ENCODE measurements at places on chromosomes 13 and 19.
A peak's percentile ranks its signal among the peaks of the same experiment; 100 is the strongest.

GRCh38 chr19:55216461-55217198 lies 7.3 kb upstream of the PTPRH start:
- peak; percentile 100 for DNase-seq

DNA sequence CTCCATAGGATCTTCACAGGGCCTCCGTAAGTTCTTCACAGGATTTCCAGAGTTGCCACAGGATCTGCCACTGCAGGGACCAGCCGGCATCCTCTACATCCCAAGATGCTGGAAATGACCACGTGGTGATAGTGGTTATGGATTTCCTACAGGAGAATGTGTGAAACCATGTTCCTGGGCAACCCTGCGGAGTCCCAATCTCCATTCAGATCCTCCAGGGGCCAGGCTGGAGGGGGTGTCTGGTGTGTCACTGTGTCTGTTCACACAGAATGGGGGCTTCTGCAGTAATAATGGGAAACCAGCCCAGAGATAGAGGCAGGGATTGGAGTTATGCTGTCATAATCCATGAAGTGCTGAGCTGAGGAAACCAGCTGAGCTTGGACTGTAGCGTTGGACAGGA lies 8.6 kb downstream of the LILRA6 start:
- no peak for DNase-seq

GRCh38 chr13:85799097-85799582 lies at the start of gene SLITRK6:
Gene SLITRK6 (minus strand): TSS chr13:85799419. CDS start chr13:85796508, 2,911 bp downstream.
- DNase-seq = peak; percentile 4

DNA sequence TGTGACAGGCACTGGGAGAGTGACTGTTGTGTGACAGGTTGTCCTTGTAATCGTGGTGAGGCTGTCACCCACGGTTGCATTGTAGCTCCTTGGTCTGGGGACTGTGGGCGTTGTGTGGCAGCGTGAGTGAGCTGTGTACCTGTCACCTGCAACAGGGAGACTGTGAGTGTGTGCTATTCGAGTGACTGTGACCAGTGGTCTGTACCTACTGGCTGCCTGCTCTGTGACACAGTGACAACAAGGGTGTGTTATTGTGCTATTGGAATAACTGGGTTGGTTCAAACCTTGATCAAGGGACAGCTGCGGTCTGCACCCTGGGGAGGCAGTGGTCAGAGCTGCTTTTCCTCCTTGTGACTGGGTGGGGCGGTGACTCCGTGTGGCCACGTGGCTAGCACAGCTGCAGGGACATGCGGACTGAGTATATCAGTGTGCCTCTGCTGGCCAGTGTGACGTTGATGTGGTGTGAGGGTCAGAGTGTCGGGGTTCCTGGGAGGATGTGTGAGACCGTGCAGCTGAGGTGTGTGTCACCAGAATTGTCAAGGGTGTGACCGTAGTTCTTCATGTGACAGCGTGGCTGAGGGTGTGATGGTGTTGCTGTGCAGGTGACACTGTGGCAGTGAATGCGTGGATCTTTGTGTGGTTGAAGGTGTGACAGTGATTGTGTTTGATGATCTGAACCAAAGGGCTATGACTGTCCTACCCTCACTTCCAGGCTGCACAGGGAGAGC lies 10.1 kb upstream of the NFIX start:
- peak; percentile 93 for DNase-seq

DNA sequence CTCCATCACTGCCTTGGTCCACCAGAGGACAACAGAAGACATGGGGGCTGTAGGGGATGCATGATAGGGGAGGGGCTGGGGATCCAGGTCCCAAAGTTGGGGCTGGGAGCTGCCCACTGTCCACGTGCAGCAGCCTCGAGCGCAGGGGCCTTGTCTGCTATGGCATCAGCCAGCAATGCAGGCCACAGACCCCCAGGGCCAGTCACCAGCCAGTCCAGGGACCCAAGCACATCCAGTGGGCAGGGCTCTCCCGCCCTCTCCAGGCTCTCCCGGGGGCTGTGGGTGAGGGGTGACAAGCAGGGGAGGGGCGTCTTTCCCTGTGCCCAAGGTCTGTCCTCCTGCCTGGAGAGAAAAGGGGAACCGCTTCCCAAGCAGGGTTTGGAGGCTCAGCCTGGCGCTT lies 32.8 kb downstream of the PEPD start:
- DNase-seq = no peak

DNA sequence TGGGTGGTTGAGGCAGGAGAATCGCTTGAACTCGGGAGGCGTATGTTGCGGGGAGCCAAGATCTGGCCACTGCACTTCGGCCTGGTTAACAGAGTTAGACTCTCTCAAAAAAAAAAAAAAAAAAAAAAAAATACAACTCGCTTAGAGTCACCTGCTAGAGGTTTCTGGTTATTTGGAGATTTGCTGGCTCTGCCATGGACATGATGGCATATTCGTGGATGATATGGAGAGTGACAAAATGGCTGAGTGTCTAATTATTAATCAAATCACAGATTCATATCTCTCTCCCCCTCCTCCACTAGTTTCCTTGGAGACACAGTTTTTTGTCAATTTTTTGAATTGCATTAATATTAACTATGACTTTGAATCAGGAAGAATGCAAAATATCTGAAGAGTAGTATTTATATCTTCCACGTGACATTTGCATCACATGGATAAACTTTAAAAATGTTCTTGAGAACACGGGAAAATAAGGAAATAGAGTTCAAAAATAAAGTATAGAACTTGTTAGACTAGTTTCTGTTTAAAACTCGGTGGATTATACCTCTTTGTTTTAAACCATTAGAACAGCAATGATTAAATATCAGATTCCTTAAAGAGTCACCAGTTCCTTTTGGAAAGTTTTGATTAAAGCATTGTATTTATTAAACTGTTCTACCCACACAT lies 47.8 kb downstream of the KLF5 start:
- no peak for DNase-seq

GRCh38 chr13:89610331-89610730 lies 1737.2 kb upstream of the MIR17HG start:
- DNase-seq = no peak

DNA sequence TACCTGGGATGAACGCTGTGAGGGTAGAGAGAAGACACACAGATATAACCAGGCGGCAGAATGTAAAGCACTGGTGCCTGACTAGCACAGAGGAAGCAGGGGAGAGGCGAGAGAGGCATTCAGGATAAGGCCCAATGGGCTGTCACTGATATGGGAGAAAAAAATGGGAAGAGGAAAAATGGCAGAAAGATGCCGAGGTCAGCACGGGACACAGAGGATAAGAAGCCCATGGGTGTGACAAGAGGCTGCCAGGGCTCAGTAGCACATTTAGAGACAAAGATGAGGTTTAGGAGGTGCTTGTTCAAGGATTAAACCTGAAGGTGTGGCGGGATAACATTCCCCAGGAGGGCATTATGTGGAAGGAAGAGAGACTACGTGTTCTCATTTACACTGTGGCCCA lies 5.6 kb downstream of the SMG9 start:
- no peak for DNase-seq

DNA sequence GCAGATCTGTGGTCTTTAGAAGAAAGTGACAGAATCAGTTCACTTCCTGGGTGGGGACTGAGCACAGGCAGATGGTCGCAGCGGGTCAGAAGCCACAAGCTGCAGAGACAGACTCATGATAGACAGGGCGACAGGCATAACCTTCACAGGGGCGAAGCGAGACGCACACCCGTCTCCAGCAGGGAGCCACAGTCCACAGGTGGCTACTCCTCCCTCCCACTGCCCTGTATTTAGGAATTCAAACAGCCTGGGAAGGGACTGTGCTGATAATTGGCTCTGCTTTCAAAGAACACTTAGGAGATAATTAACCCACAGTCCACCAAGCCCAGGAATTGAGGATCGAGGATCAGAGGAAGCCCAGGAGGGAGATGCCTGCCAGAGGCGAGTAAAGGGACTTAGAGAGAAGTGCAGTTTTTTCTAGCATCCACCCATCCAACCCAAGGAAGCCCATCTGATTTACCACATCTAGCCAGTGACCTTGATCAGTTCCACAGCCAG lies 23.2 kb downstream of the RFX2 start:
- DNase-seq = peak; percentile 69

DNA sequence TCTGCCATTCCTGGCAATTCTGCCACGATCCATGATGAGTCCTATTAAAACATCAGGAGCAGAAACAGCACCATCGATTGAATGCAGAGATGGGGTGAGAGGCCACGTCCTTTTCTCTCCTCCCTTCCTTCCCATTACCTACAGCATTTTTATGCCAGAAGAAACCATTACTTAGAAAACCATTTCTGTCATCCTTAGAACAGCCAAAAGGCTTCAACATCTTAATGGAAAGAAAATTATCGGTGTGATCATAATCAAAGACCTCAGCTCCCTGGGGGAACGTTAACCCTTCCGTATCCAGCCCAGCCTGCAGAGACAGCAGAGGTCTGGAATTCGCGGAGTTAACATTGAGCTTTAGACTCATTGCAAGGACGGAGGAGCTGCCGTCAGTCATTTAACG lies 56.0 kb upstream of the SIAH3 start:
- DNase-seq = no peak

DNA sequence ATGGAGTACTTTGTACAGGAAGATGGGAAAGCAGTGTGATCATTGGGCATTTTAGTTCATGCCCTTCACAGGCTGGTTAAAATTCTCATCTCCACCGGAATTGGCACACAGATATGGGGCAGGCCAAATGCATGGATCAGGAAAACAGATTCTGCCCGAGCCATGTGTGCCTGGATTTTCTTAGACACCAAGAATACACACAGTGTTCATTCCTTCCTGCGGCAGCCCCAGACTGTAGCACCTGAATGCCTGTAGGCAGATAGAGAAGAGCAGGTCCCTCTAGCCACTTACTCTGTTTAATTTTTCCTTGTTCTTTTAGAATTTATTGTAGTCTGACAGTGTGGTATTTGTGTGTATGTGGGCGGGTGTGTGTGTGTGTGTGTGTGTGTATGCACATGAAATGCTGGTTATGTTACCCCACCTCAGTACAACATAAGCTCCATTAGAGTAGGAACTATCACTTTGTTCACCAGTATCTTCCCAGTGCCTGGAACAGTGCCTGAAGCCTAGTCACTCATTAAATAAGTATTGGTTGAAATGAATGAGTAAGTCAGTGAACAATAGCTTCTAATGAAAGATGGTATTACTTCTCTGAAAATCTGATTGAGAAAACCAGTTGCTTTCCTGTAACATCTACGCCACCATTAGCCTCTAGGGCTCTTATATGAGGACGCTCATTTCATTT lies 41.7 kb downstream of the FRY start:
- no peak for DNase-seq

- no peak for DNase-seq
Measured at GRCh38 chr19:49213791-49214190, 56.2 kb downstream of the TRPM4 start.

DNA sequence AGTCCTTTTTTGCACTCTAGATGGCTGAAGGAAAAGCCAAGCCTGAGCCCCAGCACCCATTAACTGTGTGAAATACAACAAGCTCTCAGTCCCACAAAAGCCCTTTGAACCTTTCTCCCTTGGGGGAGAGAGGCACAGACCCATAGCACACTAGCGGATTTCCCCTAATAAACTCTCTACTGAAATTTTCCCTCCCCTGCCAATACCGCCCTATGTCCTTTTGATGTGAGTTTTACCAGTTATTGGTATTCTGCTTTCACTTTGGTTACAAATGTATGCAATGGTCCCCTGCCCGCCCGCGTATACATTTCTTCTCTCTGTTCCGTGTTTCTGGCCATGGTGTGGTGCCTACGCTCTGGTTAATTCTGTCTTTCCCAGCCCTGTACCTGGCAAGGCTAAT lies 54.0 kb upstream of the MYO16 start:
- DNase-seq = no peak

- DNase-seq = no peak
Measured at GRCh38 chr19:6010107-6010506, 32.2 kb upstream of the RANBP3 start.

DNA sequence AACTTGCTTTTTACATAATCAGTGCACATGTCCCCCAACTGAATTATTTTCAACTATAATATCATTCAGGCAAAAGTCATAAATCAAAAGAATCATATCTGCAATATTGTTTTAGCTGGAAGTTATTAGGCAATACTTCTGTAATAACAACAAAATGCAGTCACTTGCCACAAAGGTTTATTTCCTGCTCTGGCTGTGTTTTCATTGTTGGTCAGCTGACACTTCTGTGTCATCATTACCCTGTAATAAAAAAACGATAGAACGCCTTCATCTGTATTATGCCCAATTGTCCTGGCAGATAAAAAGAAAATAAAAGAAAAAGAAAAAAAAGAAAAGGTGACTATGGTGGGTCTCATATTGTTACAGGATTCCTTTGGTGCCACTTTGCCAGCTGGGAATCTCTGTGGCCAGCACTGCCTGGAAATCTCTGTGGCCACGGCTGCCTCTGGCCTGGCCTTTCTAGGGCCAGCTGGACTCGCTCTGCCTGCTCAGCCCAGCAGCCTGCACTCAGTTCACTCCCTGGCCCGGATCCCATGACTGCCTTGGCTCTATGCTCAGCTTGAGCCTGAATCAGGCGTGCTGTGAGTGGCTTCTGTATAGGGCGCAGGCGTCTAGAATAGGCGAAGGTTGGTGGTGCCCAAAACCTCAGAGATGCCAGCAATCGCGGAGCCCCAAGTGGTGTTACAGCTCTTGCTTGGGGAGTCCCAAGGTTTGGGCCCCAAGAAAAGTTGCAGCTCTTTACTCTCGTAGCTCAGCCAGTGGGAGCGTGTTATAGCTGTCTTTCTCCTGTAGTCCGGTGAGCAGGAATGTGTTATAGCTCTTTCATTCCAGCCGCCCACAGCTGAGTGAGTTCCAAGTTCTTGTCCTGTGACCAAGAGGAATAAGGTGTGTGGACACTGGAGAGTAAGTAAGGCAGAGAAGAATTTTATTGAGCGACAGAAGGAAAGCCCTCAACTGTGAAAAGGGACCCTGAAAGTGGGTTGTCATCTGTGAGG lies 1227.1 kb downstream of the SLITRK1 start:
- DNase-seq = no peak

DNA sequence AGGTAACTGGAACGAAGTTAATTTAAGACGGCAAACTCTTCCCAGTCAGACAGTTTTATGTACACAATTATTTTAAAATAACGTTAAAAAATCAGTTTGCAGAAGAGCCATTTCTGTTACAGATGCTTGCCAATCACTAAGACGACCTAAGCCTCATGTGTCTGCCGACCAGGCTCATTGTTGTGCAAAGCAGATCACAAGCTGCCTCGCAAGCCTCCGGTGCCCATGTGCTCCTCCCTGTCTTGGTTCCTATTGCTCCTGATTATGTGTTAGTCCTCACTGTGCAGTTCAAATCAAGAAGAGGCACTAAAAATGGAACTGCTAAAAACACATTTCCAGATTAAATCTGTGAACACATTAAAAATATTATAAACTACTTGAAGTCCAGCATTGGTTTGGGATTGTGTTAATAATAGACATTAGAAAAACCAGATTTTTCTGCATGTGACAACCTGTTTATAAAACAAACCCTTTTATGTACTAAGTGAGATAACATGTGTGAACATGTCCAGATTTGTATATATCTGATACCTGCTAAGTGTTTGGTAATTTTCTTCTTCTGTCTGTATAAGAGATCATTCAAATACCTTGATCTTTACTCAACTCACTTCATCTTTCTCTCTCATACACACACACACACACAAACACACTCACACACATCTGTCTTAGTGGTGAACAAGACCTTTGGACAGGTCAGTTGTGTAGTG lies 81.9 kb upstream of the SLC15A1 start:
- DNase-seq = no peak

All from SW480 (cell line).